ENCODE measurements at places on chromosomes 2 and 18.
A peak's percentile ranks its signal among the peaks of the same experiment; 100 is the strongest.

DNA sequence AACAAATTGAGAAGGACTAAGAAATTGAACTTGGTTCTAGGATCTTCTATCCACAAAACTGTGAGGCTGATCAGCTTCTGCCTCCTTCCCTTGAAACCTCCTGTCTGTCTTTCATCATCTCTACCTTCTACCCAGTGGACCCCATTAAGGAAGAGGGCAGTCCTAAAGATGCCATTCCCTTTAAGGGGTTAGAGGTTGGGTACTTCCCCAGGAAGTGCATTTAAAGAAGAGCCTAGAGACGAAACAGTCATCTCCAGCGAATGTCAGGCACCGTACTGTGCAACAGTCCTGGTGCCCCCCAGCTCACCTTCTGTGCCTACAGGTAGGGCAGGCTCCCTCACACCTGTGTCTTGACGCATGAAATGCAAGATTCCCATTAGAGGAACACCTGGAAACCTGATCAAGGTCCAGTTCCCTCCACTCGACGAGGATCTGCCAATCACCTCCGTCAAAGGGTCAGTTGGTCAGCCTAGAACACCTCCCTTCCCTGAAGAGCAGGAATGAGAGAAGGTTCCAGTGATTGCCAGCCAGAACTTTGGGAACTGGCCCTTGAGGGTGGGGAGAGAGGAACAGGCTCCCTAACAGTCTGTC is 20.9 kb downstream of the LOXHD1 start:
- no peak for DNase-seq

DNA sequence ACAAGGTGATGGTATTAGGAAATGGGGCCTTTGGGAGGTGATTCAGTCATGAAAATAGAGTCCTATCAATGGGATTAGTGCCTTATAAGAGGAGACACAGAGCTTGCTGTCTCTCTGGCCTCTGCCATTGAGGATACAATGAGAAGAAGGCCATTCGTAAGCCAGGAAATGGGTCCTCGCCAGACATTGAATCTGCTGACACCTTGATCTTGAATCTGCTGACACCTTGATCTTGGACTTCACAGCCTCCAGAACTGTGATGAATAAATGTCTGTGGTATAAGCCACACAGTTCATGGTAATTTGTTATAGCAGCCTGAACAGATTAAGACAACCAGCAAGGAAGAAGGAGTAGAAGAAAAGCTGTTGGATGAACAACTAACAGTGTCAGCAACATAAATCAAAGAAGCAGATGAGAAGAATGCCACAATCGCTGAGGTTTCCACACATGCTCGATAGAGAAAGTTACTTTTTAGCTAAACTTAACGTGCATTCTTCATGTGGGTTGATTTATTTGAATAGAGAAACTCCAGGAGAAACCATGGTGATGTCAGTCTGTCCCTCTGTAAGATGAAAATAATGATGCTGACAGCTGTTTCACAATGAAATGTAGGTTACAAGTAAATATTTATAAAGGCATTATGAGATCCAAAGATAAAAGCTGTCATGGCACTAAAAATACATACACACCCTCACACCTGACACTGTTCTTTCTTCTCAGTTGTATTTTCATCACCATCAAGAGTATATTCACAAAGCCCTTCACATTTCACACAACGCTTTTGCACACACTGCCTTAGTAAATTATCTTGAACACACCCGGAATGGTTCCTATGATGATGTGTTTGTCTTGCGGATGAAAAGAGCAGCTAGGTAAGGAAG is 153.7 kb upstream of the NCK2 start:
- no peak for DNase-seq

DNA sequence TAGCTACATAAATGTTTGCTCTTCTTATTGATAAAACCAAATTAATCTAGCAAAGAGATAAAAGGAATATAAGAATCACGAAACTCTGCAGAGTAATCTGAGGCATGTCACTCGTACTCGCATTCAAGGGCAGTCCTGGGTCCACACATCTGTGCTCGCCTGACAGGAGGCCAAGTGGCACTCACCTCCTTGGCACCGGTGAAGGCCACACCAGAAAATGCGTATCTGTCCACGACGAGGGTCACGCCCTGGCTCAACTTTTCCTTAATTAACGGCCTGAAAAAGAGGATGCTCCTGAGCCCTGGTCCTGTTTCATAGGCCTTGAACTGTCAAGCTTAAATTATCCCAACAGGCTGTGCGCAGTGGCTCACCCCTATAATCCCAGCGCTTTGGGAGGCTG is 6.6 kb downstream of the DTYMK start:
- DNase-seq = no peak

- DNase-seq = no peak
Measured at GRCh38 chr2:47422560-47422959, 19.6 kb downstream of the MSH2 start.

DNA sequence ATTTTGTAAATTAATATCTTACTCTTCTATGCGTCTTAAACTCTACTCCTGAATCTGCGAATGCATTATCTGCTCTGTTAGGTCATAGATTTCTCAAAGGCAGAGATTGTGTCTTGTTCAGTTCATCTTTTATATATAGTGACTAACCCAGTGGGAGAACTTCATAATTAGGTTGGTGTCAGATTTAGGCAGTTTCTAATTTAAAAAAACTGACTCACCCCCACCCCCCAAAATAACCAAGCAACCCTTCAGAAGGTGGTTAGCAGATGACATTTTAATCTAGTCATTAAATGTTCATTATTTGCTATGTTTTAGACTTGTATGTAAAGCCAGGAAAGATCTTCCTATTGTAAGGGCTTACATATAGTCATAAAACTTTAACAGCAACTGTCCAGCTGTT is 10.4 kb downstream of the SERPINB12 start:
- no peak for DNase-seq

GRCh38 chr18:46419391-46420141 is 237.5 kb downstream of the LOXHD1 start:
- no peak for DNase-seq

DNA sequence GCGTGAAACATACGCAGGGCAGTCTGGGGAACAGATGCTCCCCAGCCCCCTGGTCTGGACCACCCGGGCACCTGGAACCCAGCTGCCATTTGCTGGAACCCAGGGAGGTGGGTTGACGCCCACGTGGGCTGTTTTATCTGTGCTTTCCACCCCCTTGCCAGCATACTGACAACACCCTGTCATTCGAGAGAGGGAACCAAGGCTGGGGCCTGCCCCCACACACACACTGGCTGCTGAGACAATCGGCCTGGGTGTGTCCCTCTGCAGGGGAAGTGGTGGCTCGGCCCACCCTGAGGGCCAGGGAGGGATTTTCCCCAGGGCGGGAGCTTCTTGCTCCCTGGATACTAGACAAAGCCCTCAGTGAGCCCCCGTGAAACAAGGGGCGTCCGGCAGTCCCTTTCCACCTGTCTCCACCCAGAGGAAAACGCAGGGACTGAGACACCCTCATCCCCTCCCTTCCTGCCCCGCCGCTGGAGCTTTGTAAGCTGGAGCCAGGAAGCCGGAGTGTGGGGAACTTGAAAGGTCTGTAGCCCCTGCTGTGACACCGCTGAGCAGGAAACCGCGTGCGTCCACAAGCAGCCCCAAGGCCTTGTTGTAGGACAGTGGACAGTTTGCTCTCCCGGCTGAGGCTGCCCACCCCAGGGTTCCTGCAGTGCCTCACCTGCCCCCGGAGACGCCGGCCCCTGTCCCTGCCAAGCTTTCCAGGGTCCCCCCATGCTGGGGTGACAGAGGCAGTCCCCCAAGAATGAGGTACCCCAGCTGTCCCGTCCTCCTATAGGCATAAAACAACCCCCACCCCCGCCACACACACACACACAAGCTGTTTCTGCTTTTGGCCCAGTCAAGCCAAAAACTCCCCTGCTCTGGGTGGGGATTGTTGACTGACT is 14.1 kb upstream of the KLF11 start:
- peak; percentile 98 for DNase-seq

GRCh38 chr2:208545403-208546042 is 138.9 kb downstream of the PTH2R start:
- no peak for DNase-seq

- no peak for DNase-seq
Measured at GRCh38 chr2:12317814-12318426, 398.8 kb upstream of the TRIB2 start.

- no peak for DNase-seq
Measured at GRCh38 chr2:42261518-42262195, 92.5 kb downstream of the EML4 start.

- DNase-seq = no peak
Measured at GRCh38 chr2:154306266-154306970, 392.1 kb upstream of the KCNJ3 start.

- DNase-seq = no peak
Measured at GRCh38 chr2:101140978-101141655, 10.1 kb downstream of the TBC1D8 start.

DNA sequence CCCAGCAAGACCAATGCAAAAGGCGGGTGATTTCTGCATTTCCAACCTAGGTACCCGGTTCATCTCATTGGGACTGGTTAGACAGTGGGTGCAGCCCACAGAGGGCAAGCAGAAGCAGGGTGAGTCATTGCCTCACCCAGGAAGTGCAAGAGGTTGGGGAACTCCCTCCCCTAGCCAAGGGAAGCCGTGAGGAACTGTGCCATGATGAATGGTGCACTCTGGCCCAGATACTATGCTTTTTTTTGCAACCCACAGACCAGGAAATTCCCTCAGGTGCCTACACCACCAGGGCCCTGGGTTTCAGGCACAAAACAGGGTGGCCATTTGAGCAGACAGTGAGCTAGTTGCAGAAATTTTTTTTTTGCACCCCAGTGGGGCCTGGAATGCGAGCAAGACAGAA is 662.6 kb upstream of the ACVR2A start:
- no peak for DNase-seq

- no peak for DNase-seq
Measured at GRCh38 chr2:151649966-151650365, 84.3 kb downstream of the NEB start.

- no peak for DNase-seq
Measured at GRCh38 chr2:122266636-122267035, 511.2 kb downstream of the TSN start.

DNA sequence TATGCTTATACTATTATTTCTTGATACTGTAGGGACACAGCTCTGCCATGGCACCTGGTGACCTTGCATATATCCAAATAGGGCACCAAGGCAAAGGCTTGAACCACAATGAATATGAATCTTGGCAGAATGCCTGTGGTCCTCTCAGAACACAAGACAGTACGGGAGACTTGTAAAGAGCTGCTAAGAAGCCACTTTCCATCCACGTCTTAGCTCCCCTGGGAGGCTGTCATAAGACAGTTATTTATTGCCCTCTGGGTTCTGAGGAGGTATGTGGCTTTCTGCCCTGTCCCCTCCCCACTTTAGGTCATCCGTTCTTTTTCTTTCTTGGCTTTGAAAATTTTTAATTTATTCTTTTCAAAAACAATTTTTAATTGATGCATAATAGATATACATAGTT is 29.8 kb upstream of the MRPL33 start:
- no peak for DNase-seq

DNA sequence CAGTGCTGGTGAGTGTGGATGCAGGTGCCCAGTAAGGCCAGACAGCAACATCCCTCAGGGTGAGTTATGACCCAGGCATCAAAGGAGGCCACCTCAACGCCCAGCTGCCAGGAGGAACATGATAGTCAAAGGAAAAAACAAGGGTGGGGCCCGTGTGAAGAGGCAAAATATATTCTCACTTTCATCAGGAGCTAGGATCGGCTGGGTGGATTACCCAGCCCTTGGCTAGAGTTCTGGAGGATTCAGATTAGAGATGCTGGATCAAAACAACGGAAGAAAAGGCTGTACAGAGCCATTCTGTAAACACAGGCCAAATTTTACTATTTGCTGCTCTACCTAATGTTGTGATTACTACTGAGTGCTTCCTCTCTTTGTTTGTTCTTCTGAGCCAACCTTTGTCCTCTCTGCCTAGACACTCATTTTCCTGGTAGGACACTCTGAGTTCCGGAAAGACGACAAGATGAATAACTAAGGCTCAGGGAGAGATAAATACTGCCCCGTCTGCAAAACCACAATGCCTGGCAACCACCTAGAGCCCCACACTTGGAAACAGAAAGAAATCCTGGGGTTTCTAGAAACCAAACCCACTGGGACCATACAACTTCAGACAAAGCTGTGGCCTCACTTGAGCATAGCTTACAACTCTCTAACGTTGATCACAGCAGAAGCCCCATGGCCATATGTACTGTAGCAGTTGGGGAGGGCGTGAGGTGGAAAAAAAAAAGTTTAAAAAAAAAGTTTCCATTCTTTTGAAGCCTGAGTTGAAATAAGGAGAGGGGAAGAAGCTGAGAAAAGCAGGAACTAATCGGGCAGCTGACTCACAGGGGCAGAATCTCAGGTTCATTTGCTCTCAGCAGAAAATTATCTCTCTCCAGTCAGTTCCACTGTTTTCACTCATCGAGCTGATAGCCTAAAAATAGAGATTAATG is 17.8 kb upstream of the PMAIP1 start:
- no peak for DNase-seq

GRCh38 chr2:13193075-13193474 is 476.3 kb downstream of the TRIB2 start:
- DNase-seq = peak; percentile 49

DNA sequence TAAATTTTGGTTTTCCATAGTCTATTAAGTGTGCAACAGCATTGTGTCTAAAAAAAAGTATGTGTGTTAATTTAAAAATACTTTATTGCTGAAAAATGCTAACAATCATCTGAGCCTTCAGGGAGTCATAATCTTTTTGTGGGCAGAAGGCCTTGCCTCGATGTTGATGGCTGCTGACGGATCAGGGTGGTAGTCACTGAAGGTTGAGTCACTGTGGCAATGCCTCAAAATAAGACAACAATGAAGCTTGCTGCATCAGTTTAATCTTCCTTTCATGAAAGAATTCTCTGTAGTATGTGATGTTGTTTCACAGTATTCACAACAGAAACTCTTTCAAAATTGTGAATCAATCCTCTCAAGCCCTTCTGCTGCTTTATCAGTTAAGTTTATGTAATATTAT is 31.3 kb downstream of the HDHD2 start:
- no peak for DNase-seq

DNA sequence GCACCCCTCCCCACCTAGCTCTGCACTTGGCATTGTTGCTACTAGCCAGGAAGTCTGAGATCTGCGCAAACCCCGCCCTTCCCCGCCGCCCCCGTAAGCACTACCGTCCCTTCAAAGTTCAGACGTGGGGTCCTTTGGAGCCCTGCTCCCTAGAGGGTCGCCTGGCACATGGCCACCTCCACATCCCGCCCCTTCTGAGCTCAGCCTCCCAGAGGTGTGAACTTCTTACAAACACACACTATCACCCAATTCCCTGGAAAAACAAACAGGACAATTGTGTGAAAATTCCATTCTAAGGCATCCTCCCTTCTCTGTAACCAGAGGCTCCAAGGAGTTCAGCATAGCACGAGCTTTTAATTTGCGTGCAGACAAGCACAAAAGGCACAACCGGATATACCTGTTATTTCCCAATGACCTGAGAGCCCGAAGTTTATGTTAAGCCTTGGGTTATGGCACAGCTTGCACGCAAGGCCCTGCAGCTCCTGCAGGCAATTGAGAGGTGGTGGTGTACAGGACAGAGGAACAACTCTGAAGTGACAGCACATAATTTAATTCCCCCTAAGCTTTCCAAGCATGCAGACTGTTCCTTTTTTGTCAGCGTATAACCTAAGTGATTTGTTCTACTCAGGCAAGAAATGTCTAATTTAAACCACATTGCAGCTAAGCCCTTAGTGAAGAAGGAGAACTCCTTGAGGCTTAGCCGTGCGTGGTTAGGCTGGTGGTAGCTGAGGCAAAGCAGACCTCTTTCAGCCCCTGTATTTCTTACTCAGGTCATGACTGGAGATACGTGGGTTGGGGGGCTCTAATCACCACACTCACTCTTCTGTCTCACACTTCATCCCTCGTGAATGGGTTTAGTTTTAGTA is 20.3 kb upstream of the CYP1B1 start:
- DNase-seq = no peak
